GM03348 (cell line): ENCODE measurements at places on chromosomes 3 and 15.

DNA sequence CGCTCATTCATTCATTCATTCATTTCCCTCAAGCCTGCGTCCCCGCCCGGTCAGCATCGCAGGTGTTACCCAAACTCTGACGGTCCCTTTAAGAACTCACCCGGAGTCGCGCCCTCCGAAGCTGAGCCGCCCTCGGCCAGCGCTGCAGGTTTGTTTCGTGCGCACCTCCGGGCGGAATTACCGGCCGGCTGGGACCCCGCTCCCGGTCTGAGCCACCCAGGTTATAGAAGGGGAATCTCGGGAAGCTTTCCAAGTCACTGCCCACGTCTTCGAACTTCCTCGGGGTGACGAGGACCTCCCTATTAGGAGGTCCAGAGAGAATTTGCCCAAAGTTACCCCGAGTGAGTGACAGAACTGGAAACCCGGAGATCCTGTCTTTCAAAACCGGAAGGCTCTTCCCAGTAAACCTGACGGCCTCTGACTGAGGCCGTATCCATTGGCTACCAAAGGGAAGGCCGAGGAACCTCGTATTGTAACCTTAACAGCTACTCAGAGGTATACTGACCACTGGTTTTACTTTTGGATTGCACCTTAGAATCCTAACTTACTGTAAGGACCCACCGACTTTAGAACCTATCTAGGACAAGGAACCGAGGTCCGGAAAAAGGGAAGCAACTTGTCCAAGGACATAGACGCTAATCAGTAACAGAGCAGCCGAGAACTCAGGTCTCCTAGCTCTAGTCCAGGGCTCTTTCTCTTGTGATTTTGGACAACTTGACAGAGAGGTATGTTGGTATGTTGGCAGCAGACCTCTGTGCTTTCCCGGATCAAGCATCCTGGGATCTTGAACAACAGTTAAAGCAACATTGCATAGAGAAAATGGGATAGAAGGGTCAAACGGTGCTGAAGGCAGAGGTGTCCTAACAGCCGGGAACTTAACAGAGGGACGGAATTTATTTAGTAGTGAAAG lies 788 bp upstream of the DLG1 start:
- no peak for DNase-seq

GRCh38 chr3:39531665-39532064 lies 64.2 kb downstream of the MOBP start:
- DNase-seq = peak; percentile 32

GRCh38 chr3:100023150-100023549 lies 91.2 kb downstream of the FILIP1L start:
- DNase-seq = no peak

GRCh38 chr15:67296684-67297083 lies 42.1 kb downstream of the IQCH start:
- no peak for DNase-seq

DNA sequence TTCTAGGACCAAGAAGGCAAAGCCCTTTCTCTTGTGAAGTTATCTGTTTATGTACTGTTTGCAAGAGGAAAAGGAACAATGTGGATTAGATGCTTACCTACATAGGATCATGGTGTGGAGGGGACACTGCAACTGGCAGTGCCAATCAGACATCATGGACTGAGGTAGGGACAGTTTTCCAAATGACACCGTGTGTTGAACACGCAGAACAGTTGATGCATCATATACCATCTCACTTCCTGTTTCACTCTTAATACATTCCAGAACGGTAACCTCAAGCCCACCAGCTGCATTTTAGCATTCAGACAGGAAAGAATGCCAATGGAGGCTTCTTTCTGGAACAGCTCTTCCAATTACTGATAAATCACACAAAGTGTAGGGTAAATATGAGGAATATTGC lies 397.7 kb upstream of the LMCD1 start:
- DNase-seq = no peak

DNA sequence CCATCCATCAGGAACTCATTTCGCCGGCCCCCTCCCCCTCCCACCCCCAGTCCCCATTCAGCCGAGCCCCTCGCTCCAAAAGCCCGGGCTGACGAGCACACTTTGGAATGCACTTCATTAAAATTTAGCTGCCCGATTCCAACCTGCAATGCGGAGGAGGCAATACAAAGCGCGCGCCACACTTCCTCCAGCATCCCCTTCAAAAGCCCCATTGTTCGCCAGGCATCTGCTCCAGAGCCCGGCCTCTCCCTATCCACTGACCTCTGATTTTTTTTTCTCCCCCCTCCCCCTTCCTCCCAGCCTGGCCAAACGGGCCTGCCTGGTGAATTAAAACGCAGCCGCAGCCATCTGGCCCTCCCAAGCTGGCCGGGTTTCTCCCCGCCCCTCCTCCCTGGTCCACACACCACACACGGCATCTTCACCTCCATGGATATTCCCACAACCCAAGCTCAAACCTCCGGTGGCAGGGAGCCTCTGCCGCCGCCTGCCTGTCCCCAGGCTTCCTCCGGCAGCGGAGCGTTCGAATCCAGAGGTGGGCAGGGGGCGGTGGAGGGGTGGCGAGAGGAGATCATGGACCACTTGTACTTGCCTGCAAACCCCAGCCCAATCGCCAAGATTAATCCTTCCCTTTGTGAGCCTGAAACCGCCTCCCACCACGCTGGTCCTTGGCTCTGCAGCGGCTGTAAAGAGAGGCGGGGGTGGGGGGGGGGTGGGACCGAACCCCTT lies 441.3 kb downstream of the MAGI1 start:
- DNase-seq = peak; percentile 46

GRCh38 chr15:67370206-67370954 lies 115.8 kb downstream of the IQCH start:
- no peak for DNase-seq

DNA sequence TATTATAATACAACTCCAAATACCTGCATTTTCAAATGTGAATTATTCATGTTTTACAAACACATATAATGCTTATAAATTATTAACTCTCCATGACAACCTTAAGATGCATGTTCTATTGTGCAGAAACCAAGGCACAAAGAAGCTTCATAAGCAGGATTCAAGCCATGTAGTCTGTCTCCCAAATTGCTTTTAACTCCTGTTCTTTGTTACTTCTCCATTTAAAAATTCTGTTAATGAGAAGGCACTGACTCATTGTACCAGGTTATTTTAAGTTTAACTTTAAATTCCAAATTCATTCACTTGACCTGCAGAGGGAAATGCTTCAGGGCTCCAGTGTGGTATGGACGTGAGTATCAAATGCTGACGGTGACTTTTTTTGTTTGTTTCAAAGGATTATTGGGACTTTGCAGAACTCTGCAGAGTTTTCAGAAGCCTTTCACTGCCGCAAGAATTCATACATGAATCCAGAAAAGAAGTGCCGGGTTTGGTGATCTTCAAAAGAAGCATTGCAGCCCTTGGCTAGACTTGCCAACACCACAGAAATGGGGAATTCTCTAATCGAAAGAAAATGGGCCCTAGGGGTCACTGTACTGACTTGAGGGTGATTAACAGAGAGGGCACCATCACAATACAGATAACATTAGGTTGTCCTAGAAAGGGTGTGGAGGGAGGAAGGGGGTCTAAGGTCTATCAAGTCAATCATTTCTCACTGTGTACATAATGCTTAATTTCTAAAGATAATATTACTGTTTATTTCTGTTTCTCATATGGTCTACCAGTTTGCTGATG lies 100.0 kb downstream of the MME start:
- no peak for DNase-seq

DNA sequence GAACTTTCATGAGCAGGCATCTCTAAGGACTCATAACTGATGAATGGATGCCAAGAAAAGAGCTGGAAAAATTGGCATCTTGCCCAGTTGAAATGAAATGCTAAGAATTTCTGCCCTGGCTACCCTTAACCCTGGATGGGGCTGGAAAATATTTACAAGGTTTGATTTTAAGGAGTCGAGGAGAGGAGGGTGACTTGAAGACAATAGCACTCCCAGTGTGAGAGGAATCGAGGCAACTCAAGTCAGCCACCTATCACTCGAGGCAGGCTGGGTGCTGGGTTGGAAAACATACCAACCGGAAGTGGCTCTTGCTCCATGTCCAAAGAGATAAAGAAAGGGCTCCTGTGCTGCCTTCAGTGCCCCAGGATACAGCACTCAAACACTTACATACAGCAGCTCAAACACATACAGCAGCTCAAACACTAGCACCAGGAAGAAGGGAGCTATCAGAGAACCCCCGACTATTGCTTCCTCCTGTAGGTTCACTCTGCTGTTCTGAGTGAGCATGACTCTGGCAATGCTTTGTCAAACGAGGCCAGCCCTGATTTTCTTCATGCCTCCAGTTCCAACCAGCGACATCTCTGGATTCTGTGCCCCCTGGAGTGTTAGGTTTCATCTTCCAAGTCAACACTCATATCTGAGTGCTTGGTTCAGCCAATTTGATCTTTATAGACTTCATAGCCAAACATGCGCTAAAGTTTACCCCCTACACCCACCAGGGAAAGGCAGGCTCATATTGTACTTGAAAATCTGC lies 4.9 kb downstream of the PRICKLE2 start:
- DNase-seq = peak; percentile 32

GRCh38 chr3:193933451-193933850 lies 202.5 kb upstream of the HES1 start:
- DNase-seq = no peak

DNA sequence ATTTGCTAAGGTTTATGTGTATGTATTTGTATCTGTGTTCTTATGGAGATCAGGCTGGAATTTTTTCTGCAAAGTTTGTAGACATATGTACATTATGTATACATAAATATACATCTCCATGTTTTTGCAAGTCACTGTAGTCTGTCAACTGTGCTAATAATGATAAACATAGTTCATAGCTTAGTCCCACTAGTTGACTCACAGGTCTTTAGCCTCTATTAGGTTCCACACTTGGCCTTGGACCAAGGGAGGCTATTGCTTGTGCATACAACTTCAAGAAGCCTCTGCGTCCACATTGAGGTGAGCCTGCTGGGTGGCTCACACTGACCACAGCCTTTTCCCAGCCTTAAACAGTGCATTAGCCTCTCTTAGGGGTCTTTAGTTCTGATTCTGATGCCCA lies 243.8 kb upstream of the PEX5L start:
- DNase-seq = no peak

DNA sequence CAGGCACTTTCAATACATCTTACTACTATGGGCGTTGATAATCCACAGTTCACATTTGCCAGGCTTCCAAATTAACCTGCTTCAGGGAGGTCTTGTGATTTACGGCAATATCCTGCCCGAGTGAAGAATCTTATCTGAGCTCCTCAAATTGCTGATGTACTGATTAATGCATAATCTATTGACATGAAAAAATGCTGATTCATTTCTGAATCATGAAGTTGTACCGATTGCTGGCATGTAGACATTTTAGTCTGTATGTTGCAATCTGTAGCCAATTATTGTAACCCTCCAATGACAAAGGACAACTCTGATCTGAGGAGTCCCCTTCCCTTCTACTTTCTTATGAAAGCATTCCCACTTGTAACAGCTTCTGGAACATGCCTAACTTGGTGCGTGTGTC lies 97.2 kb downstream of the SEC22A start:
- peak; percentile 29 for DNase-seq

DNA sequence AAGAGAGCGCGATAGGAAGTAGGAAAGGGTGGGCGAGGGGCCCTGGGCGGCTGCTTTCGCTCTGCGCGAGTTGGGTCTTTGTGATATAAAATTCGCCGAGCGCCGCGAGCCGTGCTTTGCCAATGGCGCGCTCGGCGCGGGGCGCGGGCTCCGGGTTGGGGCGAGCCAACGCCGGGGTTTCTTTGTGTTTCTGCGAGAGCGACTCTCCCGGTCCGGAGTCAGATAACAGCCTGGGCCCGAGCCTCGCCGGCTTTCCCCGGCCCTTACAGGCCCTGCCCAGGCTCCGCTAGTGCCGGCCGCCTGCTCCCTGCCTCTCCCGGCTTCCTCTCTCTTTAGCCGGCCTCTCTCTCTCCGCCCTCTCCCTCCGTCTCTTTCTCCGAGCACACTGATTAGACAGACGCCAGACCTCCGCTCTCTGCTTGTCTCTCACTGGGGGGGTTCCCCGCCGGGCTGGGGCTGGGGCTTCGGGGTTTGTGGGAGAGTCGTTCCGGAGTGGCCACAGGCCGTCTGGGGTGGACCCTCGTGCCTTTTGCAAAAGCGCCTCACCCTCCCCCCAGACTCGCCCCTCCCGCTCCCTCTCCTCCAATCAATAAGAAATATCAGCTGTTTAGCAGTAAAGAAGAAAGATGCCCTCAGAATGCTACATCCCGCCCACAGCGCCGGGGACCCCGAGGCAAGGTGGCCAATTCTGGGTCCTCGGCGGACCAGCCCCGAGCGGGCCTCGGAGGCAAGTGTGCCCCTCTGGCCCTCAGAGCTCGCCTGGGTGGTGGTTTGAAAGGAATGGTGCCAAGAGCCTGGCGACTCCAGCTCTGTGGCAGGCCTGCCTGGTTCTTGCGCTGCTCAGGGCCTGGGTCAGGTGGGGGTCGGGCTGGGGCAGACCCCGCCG lies 2.9 kb downstream of the NR2F2 start:
- no peak for DNase-seq

- DNase-seq = no peak
Observed at GRCh38 chr3:46297658-46298423, 55.6 kb downstream of the CCR3 start.

GRCh38 chr15:69934607-69935006 lies 163.1 kb downstream of the TLE3 start:
- DNase-seq = no peak

DNA sequence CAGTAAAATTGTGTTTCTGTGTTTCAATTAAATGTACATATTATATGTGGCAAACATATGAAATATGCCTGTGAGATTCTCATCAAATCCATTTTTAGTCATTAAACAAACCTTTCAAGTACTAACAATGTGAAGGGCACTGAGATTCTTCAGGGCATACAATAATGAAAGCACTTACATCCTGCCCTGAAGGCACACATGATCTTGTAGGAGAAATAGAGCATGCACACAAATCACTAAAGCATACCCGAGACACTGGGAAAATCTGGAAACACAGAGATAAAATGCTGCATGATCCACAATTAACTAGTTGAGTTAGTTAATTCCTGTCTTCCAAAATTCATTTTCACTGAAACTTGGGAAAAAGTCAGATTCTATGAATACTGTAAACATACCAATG lies 810.5 kb upstream of the NECTIN3 start:
- DNase-seq = no peak

DNA sequence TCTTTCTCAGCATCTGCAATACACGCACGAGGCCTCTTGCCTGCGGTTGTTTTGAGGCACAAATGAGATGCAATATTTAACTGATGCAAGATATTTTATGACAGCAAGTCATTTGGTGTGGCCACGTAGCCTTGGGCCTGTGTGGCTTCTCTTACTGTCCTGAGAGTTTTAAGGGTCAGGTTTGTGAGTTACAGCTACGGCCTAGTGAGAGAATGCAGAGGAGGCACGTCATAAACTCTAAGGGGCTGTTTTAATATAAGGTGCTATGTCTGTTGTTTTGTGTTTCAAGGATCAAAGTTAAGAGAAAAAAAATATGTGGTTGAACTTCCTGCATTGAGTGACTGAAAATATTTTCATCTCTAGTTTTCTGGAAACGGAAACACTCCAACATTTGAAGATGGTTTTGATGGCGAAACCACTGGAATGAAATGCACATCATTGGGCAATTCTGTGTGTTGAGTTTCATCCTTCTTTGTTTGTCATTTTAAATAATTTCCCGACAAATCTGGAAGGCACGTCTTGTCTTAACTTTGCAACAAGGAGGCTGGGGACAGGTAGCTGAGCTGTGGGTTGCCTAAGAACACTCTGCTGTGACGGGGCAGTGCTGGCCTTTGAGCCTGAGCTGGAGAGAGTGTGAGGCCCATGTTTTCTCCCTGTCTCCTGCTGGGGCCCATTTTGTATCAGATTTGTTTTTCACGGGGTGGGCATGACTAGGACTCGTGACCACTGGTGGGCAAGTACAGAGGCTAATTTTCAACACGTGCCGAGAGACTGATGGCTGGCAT lies 5.1 kb downstream of the APBA2 start:
- DNase-seq = no peak

- DNase-seq = peak; percentile 83
Observed at GRCh38 chr15:98983334-98983733, 24.3 kb downstream of the PGPEP1L start.
